HFFc6 (cell line): ENCODE measurements at places on chromosomes 4 and X.
A peak's percentile ranks its signal among the peaks of the same experiment; 100 is the strongest.

DNA sequence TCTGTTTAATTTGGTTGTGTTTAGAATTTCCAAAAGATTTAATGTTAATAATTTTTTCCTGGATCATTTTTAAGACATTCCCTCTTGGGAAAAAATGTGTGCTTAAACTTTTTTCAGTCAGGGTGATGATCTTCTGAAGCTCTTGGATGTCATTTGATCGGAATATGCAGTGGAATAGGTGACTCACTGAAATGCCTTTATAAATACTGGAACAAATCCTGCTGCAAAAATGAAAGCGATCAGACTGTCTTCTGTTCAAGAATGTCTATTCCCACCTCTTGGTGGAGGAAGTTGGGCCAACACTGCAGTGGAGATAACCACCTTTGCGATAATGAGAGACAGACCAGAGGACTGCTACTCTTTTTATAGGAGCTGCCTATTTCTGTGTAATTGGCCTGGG lies 46.7 kb downstream of the LARP1B start:
- no peak for DNase-seq

- no peak for DNase-seq
These were observed 113.4 kb downstream of the ZAR1 start for GRCh38 chr4:48603366-48604003.

GRCh38 chrX:117751155-117751554 lies 365.5 kb downstream of the KLHL13 start:
- DNase-seq, result no peak

DNA sequence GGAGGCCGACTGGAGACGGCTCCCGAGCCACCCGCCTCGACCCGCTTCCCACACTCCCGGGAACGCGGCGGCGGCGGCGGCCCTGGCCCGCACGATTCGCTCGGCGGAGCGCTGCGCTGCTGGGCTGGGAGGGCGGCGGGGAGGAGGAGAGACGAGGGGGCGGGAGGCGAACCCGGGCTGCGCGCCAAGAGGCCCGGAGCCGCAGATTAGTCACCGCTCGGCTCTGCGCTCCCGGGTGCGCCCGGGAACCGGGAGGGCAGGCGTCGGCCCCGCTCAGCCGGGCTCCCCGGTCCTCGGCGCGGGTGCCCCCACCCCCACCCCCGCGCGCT lies 11.2 kb upstream of the BCOR start:
- peak; percentile 58 for DNase-seq

- no peak for DNase-seq
These were observed 2.3 kb downstream of the IL2RG start for GRCh38 chrX:71109051-71109450.

- no peak for DNase-seq
These were observed 107.0 kb upstream of the TLL1 start for GRCh38 chr4:165766018-165766417.

GRCh38 chr4:185682236-185682635 lies 129.8 kb downstream of the SORBS2 start:
- peak; percentile 53 for DNase-seq

DNA sequence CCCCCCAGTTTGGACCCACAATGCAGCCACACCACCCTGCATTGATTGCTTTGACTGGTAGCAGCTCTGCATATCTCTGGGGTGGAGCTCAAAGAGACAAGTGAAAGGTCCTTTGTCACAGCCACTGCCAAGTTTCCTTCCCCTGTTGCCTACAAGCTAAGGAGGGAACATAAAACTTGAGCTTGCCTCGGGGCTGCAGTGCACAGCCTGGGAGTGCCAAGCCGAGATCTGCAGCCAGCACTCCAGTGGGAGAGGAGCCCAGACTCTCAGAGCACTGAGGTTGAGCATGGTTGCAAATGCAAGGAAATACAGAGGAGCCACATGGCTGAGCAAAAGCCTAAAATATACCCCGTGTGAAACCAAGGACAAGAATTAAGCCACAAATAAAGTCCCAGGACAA lies 142.2 kb downstream of the DKK2 start:
- no peak for DNase-seq

- DNase-seq, result no peak
These were observed 64.7 kb upstream of the EXOC1L start for GRCh38 chr4:55754754-55755350.

- DNase-seq, result no peak
These were observed 25.7 kb upstream of the CSF2RA start for GRCh38 chrX:1242891-1243402.

DNA sequence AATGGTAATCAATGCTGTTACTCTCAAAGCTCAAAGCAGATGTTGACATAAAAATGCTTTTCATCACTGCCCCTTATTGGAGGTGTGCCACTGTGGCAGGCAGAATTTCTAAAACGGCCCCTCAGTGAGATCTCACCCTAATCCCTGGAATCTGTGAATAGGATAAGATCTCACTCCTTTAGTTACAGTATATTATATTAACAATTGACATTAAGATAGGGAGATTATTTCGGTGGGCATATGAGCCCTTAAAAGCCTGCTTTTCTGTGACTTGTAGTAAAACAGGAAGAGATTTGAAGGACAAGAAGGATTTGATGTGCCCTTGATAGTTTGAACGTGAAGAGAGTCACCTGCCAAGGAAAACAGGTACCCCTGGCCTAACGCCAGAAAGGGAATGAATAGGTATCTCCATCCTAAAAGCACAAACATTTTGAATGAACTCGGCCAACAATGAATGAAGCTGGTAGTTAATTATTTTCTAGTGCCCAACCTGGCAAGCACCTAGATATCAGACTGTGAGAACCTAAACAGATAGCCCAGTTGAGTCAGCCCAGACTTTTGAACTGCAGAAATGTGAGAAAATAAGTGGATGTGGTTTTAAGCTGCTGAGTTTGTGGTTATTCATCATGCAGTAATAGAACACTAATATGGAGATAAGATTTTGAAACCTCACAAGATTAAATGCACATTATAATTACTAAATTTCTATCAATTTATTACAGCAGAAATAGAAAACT lies 881.6 kb downstream of the PCDH18 start:
- DNase-seq, result no peak

DNA sequence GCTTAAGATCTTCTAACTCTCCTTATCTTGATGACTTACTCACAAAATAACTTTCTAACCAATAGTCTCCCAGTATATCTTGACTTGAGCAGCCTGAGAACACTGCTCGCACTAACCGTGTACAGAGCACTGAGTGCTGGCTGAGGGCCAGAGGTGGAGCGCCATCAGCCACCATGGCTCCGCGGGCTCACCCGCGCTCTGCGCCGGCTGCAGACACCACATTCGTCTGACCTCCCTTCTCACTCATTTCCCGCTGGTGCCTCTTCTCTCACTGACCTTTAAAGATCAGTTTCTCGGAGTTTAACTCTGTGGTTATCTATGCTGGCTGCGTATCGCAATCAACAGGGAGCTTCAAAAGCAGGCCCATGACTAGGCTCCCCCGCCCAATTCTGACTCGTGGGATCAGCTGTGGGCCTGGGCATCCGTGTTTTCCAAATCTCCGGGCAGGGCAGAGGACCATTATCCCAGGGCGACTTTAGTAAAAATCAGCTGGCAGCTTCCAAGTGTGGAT lies 78.6 kb downstream of the HAUS3 start:
- DNase-seq, result no peak

DNA sequence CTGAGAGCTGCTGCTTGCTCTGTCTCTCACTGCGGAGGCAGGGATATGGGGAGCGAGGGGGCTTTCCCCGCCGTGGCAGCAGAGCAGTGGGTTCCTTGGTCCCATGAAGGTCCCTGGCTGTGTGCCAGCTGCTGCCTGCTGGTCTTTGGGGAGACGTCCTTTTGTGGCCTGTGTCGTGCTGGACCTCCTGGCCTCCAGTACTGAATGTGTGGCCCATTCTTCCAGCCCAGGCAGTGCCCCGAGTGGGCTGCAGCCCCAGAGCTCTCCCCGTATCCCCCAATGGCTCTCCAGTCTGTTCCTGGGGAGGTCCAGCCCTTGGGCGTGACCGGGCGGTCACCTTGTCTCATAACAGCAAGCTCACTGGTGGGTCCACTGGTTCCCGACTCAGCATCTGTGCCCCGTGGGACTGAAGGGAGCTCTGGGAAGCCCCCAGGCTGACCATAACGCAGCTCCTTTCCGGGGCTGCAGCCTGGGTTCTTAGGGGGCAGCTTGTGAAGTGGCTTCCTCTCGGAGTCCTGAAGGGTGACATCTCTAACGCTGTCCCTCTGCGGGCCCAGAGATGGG lies 115.6 kb downstream of the SMIM20 start:
- no peak for DNase-seq

GRCh38 chrX:144849141-144849540 lies 398.2 kb upstream of the SPANXN1 start:
- no peak for DNase-seq

DNA sequence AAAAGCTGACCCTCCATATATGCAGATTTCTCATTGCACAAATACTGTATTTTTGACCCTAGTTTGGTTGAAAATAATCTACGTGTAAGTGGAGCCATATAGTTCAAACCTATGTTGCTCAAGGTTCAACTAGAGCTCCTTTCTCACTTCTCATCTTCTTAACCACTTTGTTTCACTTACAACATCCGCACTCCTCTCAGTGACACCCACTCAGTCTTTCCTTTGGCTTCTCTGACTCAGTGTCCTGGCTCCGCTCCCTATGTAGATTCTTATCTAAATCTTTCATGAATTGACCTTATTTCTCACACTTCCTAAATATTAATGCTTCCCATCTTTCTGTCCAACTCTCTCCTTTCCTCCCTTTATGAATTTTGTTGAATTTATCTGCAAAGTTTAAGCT lies 32.9 kb upstream of the DKK2 start:
- DNase-seq, result peak; percentile 53

DNA sequence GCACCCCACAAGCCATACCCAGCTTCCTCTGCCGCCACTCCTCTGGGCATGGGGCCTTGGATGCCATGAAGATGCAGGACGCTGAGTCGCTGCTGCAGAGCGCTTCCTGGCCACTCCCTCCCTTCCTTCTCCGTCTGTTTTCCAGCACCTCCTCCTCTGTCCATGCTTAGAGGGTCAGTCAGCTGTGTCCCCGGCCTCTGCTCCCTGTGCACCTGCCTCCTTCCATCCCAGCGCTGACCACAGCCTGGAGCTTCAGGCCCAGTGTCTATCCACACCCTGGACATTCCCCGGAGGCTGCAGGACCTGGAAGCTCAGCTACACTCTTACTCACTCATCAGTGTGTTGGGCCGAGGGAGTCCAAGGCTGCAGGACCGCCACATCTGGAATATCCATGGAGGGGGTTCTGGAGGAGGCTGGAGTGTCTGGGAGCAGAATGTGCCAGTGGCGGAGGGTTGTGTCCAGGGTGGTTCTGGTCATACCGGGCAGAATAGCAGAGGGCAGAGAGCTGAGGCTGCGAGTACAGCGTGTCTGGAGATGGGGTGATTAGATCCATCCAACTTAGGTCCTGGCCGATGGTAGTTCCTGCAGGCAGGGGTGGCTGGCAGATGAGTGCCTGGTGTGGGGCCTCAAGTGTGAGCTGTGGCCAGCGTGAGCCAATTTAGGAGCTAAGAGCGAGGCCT lies 58.6 kb upstream of the ADRA2C start:
- DNase-seq, result no peak

DNA sequence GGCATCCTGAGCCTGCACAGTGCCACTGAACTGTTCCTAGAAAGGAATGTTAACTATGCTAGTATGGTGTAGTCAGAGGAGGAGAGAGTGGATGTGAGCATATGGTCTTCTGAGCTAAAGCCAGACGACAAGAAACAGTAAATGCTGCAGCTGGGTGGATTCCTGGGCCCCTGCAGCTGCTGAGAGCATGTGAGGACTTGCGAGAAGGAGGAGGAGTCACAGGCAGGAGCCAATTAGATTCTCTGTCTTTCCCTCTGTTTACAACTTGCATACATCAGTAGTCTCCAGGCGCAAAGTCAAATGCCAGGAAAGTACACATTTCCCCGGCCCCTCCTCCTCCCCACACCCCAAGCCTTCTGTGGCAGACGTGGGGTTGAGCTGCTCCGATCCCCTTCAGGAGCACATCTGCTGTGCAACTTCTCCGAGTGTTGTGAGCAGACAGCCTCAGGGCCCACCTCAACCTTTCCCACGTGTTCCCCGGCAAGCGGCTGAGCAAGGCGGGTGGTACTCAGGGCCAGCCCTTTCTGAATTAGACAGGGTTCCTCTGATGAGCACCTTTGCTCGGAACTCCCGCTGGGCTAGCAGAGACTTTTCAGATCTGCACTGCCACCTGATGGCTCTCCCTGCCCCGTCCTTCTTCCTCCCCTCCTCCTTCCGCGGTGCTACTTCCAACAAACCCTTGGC lies 108.7 kb upstream of the ATP6AP2 start:
- peak; percentile 29 for DNase-seq

GRCh38 chrX:124388562-124388961 lies 42.2 kb downstream of the SH2D1A start:
- peak; percentile 2 for DNase-seq
